ENCODE measurements at places on chromosomes 2 and 18. TPM values are rescaled to one million over a fixed set of nuclear protein-coding genes. Genes with fewer than 3 reads are reported as not detected.

The CERKL gene
- not detected for polyA plus RNA-seq

The MARCHF4 gene
- polyA plus RNA-seq, result 11.3 TPM

The GKN1 gene
- polyA plus RNA-seq, result not detected

The SIX2 gene
- 0.45 TPM for polyA plus RNA-seq

The IL36G gene
- polyA plus RNA-seq, result not detected

The CFAP221 gene
- 0.06 TPM for polyA plus RNA-seq

The RAD51AP2 gene
- polyA plus RNA-seq, result not detected

The TTC27 gene
- 11.9 TPM for polyA plus RNA-seq

The TUBA3E gene
- not detected for polyA plus RNA-seq

The SERPINB2 gene
- 2.5 TPM for polyA plus RNA-seq

The PCARE gene
- not detected for polyA plus RNA-seq

The SLC19A3 gene
- polyA plus RNA-seq, result 0.01 TPM

The NRP2 gene
- polyA plus RNA-seq, result 138 TPM

The BMP10 gene
- not detected for polyA plus RNA-seq

The L3MBTL4 gene
- not detected for polyA plus RNA-seq

The REG3A gene
- not detected for polyA plus RNA-seq

The MAP3K19 gene
- not detected for polyA plus RNA-seq

The ST6GAL2 gene
- not detected for polyA plus RNA-seq

The TAF1B gene
- 6.3 TPM for polyA plus RNA-seq

The PLGLB2 gene
- 0.68 TPM for polyA plus RNA-seq

The MAPK4 gene
- polyA plus RNA-seq, result not detected

The SLC4A3 gene
- polyA plus RNA-seq, result 0.29 TPM

The CPO gene
- polyA plus RNA-seq, result not detected

The LHCGR gene
- polyA plus RNA-seq, result not detected

The RAMP1 gene
- polyA plus RNA-seq, result not detected

The MRPL44 gene
- 17.1 TPM for polyA plus RNA-seq

The SNED1 gene
- polyA plus RNA-seq, result 12.4 TPM

The TGOLN2 gene
- 98.2 TPM for polyA plus RNA-seq

The ALKAL2 gene
- not detected for polyA plus RNA-seq

The CHRNA1 gene
- 30.8 TPM for polyA plus RNA-seq

The ELMOD3 gene
- 22.0 TPM for polyA plus RNA-seq

The UGT1A10 gene
- not detected for polyA plus RNA-seq

The TET3 gene
- 3.4 TPM for polyA plus RNA-seq

The FABP1 gene
- polyA plus RNA-seq, result not detected

The AMER3 gene
- polyA plus RNA-seq, result not detected

The WNT10A gene
- not detected for polyA plus RNA-seq

The NT5DC4 gene
- polyA plus RNA-seq, result not detected

The GBX2 gene
- polyA plus RNA-seq, result 2.4 TPM

The DAPL1 gene
- not detected for polyA plus RNA-seq

The ASTL gene
- not detected for polyA plus RNA-seq

The SPR gene
- polyA plus RNA-seq, result 22.0 TPM

The ITPRIPL1 gene
- 2.6 TPM for polyA plus RNA-seq

The SLC23A3 gene
- 3.2 TPM for polyA plus RNA-seq

The UCN gene
- polyA plus RNA-seq, result 1.2 TPM

The ANKRD44 gene
- 10.8 TPM for polyA plus RNA-seq

The DNAH7 gene
- 0.15 TPM for polyA plus RNA-seq

The TMEM182 gene
- polyA plus RNA-seq, result 0.69 TPM

The GALNT3 gene
- 0.25 TPM for polyA plus RNA-seq

The SLC14A1 gene
- not detected for polyA plus RNA-seq

Measured in endothelial cell of umbilical vein (primary cell).